ENCODE measurements at places on chromosomes 3 and 15.

DNA sequence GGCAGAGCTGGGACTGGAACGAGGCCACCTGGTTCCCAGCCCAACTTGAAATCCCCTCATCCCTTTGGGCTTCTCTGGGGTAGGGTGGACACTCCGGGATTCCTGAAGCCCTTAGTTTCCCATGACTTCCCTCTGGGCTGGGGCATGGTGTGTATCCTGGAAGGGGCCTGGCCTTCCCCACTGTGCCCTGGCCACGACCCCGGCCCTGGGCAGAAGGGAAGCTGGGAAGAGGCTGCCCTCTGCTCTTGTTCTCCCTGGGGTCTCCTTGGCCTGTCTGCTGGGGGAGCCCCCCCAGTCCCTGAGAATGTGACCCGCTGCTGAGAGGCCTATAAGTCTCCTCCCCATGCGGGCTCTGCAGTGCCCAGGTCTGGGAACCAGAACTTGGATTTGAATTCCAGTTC lies 104.9 kb downstream of the LINGO1 start:
- DNase-seq, result no peak

DNA sequence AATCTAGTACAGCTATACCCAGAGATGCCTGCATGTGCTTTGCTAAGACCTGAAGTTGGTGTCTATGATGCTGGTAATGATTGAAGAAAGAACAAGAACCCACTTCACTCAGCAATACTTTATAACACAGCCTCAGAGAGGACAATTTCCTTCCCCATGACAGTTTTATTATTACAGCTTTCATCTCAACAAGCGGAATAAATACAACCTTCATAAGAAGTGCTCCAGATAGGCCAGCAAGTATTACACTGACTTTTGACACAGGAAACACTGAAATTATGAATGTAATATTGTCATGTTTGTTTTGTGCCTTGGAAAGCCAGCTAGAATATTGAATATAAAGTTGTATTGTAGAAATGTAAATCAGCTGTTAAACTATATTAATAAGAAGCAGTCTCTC lies 557.4 kb upstream of the ARPP21 start:
- no peak for DNase-seq

DNA sequence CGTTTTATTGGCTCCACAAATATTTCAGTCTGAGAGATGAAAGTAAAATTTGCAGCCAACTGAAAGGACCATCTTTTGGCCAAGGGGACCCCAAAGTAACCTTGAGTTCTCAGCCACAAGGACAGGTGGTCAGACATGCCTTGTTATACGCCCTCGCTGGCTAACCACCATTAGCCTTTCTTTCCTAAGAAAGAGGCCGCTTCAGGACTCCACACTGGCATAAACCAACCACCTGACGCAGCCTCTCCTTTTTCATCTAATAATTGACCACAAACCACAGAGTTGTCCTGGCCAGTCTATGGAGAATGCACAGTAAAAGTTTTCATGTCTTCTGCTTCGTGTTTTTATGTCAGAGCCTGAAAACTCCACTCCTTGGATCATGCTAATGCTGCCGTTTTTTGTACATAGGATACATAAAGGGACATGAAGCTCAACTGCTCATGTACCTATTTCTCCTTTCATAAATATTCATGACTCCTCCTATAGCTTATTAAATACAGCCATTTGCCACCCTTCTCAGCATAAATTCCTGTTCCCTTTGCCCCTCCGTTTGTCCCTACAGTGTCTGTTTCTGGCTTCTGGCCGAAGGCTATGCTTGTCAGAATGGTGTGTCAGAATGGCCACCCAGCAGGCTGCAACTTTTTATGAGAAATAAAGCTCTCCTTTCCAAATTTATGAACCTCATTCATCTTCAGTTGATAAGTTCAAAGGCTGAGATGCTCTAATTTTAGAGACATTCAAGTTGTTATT lies 374.1 kb upstream of the RBMS3 start:
- no peak for DNase-seq

DNA sequence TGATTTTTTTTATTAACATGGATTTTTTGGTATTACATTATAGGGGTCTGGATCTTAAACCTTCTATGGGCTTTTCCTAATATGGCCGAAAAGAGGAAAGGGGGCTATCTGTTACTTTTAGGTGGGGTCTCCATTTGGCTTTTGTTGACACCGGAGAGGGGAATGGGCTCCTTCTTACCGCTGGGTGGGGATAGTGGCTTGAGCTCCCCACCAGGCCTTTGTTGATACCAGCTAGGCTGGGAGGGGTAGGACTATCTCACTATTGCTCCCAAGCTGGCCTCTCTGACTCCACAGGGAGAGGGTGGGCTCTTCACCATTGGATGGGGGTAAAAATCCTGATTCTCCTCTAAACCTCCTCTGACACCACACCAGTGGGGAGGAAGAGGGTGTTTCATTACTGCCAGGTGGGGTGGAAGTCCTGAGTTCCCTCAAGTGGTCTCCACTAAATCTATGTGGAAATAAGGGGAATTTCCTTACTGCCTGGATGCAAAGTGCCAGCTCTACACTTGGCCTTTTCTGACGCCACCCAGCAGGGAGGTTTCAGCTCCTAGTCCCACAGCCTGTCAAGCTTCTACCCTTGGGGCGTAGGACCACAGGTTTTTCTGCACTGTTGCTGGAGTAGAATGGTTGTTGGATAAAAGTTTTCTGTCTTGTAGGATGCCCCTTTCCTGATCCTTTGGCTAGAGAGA lies 572.3 kb downstream of the MAGI1 start:
- no peak for DNase-seq

DNA sequence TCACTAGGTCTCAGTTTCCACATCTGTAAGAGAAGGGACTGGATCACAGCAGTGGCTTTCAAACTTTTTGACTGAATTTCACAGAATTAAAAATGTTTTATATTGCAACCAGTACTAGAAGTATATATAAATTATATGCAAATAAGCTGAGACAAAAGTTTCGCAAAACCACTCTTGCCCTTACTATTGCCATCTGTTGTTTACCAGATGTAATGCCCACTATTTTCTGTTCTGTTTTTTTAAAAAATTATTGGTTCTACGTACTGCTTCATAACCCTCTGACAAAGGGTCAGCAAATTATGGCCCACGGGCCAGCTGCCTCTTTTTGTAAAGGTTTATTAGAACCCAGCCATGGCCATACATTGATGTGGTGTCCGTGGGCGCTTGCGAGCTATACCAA lies 44.8 kb downstream of the PDIA5 start:
- DNase-seq, result no peak

- DNase-seq, result no peak
These were observed 106.2 kb downstream of the ST8SIA2 start for GRCh38 chr15:92499731-92500530.

DNA sequence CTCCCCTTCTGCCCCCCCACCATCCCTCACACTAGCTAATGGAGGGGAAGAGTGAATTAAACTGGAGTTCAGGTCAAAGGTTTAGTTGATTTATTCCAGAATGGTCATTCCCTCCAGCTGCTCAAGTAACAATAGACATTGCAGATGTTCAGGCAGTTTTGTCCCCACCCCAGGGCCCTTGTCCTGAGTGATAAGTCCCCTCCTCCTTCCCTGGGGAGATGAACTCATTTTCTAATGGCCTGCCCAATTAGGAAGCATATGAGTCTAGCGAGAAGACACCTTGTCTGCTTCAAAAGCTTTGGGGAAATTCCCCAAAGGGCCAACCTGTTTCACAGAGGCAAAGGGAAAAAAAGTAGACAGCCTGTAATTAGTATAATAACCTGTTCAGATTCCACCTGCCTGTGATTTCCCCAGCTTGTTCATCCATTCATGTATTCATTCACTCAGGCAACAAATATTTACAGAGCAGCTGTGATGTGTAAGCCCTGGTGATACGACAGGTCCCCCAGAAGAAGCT lies 165.3 kb downstream of the SHQ1 start:
- no peak for DNase-seq

DNA sequence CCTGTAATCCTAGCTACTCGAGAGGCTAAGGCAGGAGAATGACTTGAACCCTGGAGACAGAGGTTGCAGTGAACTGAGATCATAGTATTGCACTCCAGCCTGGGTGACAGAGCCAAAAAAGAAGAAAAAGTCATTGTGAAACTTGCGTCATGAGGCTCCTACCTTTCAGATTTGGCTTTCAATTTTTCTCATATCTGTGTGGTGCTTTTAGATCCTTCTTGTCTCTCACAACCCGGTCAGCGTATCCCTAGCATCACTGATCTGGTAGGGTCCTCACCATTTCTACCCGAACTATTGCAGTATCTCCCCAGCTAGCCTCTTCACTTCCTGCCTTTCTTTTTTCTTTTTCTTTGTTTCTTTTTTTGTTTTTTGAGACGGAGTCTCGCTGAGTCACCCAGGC lies 21.6 kb upstream of the GCNT3 start:
- no peak for DNase-seq

DNA sequence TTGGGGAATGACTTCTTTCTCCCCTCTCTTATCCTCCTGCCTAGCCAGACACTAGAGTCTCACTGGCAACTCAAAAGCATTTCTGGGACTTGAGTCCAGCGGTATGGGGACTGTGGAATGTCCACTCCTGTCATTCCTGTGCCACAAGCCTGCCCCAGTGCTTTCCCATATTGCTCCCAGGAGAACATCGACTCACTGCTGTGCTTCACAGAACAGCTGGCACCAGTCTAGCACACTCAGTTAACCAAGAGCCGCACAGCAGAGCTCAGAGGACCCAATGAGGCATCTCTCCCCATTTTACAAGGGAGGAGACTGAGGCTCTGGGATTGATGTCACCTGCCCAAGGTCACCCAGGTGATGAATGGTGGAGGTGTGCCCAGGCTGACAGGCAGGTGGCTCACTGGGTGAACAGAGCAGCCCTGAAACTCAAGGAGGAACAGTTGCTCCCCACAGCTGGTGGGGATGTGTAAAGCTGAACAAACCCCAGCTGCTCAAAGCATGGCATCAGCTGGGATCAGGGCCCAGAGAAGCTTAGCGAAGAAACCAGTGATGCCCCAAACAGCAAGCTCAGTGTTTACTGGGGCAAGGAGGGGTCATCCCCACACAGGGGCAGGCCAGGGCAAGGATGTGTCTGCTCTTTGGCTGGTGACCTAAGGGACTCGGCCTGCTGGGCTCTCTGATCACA lies 35.4 kb upstream of the DUSP7 start:
- DNase-seq, result no peak

DNA sequence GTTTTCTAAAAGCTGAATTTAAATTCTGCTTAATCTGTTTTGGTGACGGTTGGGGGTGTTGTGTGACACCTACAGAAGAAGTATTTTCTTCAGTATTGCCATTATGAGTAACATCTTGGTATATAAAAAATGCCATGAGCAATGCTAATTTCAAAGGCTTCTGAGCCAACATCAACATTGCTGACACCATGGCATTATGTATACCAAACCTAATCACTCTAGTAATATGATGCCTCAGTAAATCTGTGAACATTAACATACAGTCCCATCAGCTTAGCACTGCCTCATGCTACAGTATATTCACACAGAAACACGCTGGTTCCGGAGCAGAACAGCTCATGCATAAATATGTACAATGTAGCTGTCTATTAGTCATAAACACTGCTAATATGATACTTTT lies 75.8 kb downstream of the ZPLD1 start:
- DNase-seq, result no peak

DNA sequence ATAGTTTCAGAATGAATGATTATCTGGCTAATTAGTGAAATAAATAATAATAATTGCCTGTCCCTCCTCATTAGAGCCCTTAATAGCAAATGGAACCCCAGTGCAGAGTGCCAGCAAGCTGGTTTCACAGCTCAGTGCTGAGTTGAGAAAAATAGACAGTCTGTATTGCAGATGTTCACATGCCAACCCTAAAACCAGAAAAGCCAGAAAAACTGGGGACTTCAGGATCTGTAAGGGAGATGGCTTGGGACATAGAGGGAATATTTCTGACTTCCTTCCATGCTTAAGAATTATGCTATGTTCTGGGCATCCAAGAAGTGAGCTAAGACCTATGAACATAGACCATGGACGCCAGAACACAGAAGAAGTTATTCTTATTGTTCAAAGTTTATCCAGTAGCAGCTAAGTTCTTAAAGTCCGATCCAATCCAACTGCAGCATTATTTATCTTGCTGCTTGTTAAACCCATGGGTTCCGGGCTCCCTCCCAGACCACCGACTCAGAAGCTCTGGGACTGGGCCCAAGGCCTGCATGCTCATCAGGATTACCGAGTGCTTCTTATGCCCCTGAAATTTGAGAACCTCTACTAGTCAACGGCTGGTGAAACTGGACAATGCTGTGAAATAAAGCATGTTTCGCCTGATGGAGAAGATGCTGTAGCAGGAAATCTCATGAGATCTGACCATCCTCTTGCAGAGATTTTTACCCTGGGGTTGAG lies 158.3 kb downstream of the FOXB1 start:
- DNase-seq, result no peak

GRCh38 chr15:92733090-92733933 lies 77.7 kb upstream of the FAM174B start:
- no peak for DNase-seq

GRCh38 chr3:12586403-12586802 lies 29.5 kb downstream of the MKRN2 start:
- no peak for DNase-seq

DNA sequence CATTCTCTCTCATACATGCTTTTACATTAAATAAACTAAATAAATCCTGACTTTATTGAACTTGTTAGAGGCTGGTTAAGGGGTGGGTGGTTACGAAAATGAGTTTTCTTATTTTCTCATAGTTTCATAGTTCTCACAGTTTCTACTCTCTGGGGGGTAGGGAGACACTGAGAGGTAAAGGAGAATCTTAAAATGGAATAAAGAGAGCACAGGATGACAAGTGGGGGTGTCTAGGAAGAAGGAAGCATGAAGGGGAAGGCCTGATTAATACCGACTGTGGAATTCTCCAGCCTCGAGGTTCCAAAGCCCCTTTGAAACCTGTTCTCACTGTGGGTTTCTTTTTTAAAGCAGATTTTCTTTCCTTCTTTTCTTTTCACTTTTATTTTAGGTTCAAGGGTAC lies 66.4 kb upstream of the TRA2B start:
- no peak for DNase-seq

DNA sequence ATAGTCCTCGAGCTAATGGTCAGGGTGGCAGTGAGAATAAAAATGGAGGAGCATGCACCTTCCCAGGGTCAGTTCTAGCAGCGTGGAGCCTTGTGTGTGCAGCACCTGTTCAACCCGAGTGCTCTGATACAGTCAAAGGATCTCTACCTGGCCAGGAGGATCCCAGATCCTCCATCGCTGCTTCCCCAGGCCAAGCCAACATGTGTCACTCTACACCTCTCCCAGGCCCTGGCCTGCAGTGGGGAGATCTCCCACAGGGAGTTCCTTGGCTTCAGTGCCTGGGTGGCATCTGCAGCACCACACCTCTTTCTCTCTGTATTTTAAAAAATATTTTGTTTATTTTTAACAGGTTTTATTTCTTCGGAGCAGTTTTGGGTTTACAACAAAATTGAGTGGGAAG lies 414.8 kb upstream of the C2CD4B start:
- DNase-seq, result no peak

DNA sequence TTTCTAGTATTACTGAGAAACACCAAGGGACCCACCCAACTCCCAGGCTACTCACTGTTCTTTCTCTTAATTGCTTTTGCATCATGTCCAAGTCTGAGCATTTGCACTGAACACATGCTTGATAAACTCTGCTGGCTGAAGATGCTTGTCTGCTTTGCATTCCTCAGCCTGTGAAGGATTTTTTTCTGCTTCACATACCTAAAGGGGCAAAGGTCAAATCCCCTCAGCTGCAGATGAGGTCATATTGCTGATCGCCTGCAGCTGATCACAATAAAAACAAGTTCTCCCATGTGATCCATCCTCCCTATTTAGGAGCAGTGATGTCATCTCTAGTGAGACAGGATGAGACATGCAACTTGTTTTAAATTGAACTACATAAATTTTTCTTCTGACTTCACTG lies 84.6 kb upstream of the DCBLD2 start:
- no peak for DNase-seq

- DNase-seq, result no peak
These were observed 239.1 kb downstream of the LRRN1 start for GRCh38 chr3:4038351-4038750.
